ENCODE measurements at places on chromosomes 4 and X.

- H3K36me3 ChIP-seq = no peaks in the 10 kb centered on the region
- ATAC-seq = peak; percentile 92
- H3K27me3 ChIP-seq = no peaks in the 10 kb centered on the region
- H3K27ac ChIP-seq = no peak overlapping the region
These were observed 318.0 kb upstream of the TAPT1 start for GRCh38 chr4:16544251-16544721.

DNA sequence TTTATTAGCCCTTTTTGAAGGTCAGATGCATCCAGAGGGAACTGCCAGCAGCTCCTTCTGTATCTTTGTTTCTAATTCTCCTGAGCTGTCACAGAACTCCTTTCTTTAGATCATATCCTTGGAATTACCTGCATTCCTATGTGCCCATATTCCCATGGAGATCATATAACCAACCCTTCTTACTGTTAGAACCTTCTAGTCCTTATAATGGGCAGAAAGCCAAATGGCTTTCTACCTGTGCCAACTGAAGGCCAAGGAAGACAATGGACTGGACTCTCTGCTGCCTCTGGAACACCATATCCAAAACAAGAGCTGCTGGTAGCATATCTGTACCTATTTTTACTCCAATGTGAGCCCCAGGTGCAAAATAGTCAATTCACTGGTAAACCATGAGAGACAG, 60.7 kb downstream of the TBC1D9 start:
- H3K27me3 ChIP-seq = no peaks in the 10 kb centered on the region
- H3K4me1 ChIP-seq = peaks cover 2% of the 10 kb centered on the region
- no peak for ATAC-seq
- no peak overlapping the region for H3K4me3 ChIP-seq
- H3K36me3 ChIP-seq = no peaks in the 10 kb centered on the region

- H3K27ac ChIP-seq = no peak overlapping the region
- no peak for ATAC-seq
- no peaks in the 10 kb centered on the region for H3K36me3 ChIP-seq
- no peaks in the 10 kb centered on the region for H3K4me1 ChIP-seq
- H3K4me3 ChIP-seq = no peak overlapping the region
These were observed 41.5 kb downstream of the HHIP start for GRCh38 chr4:144687466-144687865.

- H3K27me3 ChIP-seq = no peaks in the 10 kb centered on the region
- H3K4me3 ChIP-seq = no peak overlapping the region
- ATAC-seq = no peak
- H3K4me1 ChIP-seq = no peaks in the 10 kb centered on the region
These were observed 51.1 kb downstream of the TMEM156 start for GRCh38 chr4:38980903-38981676.

- no peaks in the 10 kb centered on the region for H3K36me3 ChIP-seq
- no peaks in the 10 kb centered on the region for H3K27me3 ChIP-seq
- H3K27ac ChIP-seq = no peak overlapping the region
These were observed 23.1 kb upstream of the TLR7 start for GRCh38 chrX:12843668-12844279.

DNA sequence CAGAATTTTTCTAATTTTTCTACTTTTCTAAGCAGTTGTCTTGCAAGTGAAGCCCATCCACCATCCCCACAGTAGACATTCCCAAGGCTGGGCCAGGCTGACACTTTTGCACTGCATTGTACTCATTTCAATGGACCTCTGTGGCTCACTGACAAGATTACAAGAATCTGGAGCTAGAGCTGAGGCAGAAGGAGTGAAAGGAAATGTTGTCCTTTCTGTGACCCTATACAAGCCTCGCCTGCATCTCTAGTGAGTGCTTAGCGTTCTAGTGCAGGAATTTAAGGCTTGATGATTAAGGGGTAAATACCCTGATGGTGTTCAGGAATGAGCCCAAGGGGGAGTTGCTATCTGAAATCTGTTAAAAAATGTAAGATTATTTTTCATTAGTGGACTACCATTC, 6.3 kb downstream of the MAGED1 start:
- H3K27ac ChIP-seq = no peak overlapping the region
- no peak for ATAC-seq
- peaks cover 64% of the 10 kb centered on the region for H3K36me3 ChIP-seq
- no peaks in the 10 kb centered on the region for H3K4me1 ChIP-seq
